Vagina (tissue), 2 donors: ENCODE measurements at places on chromosomes 4 and X. TPM values are rescaled to one million over a fixed set of nuclear protein-coding genes. Genes with fewer than 3 reads are reported as not detected.

Gene PRRG3
- total RNA-seq = 0.98 TPM

Gene EPHA5
- 1.2 TPM for total RNA-seq

Gene IL9R
- total RNA-seq = not detected

Gene PTPN13
- total RNA-seq = 66.3 TPM

Gene SLC2A9
- total RNA-seq = 7.9 TPM

Gene DNAAF6
- not detected for total RNA-seq

Gene NPY1R
- total RNA-seq = 16.7 TPM

Gene PRSS12
- total RNA-seq = 15.0 TPM

Gene EXOC1L
- not detected for total RNA-seq

Gene STATH
- total RNA-seq = not detected

Gene STPG2
- not detected for total RNA-seq

Gene GAGE1
- not detected for total RNA-seq

Gene CNGA2
- total RNA-seq = not detected

Gene THAP9
- 4.2 TPM for total RNA-seq

Gene ADAMTS3
- total RNA-seq = 2.7 TPM

Gene S100G
- total RNA-seq = not detected

Gene PASD1
- total RNA-seq = not detected

Gene TCEAL2
- total RNA-seq = 14.7 TPM

Gene DDX53
- not detected for total RNA-seq

Gene NUDT10
- total RNA-seq = 15.5 TPM

Gene ZNF718
- 5.9 TPM for total RNA-seq

Gene AFF2
- total RNA-seq = 0.74 TPM

Gene HSD17B11
- 94.5 TPM for total RNA-seq

Gene FGA
- total RNA-seq = not detected

Gene MAGEB1
- total RNA-seq = not detected

Gene PSMD10
- 33.6 TPM for total RNA-seq

Gene TENM3
- total RNA-seq = 11.0 TPM

Gene GPR143
- not detected for total RNA-seq

Gene TNIP3
- not detected for total RNA-seq

Gene DCHS2
- total RNA-seq = 7.9 TPM

Gene SPATA4
- not detected for total RNA-seq

Gene TLR1
- total RNA-seq = 10.3 TPM

Gene EVC2
- total RNA-seq = 23.8 TPM

Gene IL2
- not detected for total RNA-seq

Gene TASL
- total RNA-seq = 0.49 TPM

Gene CTAG1B
- total RNA-seq = not detected

Gene DCAF8L2
- not detected for total RNA-seq

Gene ATOH1
- not detected for total RNA-seq

Gene AIFM1
- 14.2 TPM for total RNA-seq

Gene NPY5R
- total RNA-seq = not detected

Gene ENAM
- not detected for total RNA-seq

Gene ZNF157
- total RNA-seq = not detected

Gene FAM9C
- not detected for total RNA-seq

Gene MAGED4B
- total RNA-seq = 19.6 TPM

Gene SLIT2
- total RNA-seq = 29.2 TPM

Gene MGAT4D
- not detected for total RNA-seq
